Right renal cortex interstitium (tissue), 3 donors: ENCODE measurements at places on chromosomes 3 and 15. TPM values are rescaled to one million over a fixed set of nuclear protein-coding genes. Genes with fewer than 3 reads are reported as not detected.

DNA sequence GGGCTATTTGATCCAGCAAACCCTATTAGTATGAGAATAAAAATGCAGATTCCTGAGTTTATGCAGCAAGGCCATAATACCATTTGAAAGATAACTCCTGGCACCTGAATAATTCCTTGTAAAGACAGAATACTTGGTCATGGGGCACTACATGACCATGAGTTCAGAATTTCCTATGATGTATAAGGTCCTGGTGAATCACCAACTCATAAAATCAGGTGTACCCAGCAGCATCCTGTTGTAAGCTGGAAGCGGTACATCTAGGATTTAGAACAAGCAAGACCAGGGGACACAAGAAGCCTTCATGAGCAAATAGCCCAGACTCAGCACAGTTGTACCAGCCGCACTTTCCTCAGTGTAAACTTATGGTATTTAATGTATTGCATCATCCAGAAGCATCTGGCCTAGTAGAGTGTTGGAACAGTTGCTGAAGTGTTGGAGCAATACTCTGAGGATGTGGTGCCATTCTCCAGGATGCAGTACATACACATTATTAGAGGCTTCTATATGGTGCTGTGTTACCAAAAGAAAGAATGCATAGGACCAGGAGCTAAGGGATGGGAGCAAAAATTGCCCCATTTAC, 233.4 kb downstream of the SQOR start:
- no peak for DNase-seq

DNA sequence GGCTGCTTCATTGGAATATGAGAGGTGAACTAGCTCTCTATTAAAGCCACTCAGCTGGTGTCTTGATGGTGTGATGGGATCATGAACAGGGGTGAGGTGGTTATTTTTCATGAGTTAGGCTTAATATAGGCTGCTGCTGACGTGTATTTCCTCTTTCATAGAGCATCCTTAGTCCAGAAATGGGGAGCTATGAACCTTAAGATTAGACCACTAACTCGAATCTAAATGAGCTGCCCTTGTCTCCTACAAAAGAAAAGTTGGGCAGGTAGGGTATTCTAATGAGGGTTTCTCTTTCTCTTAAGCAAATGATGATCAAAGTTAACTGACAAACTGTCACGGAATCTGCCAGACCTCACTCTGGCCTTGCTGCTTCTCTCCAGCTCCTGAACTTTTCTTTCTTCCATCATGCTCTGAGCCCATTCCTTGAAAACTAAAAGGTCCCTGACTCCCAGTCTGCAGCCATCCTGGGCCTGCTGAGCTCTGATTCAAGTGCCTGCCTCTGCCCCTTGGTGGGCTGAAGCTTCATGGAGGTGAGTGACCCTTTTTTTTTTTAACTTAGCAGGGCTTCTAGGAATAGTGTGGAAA, at the start of gene TRIM69:
TRIM69 (plus strand) TSS at position 348 of the 585 bp plus-strand sequence; CDS start at position 525, 177 bp downstream.
- no peak for DNase-seq

DNA sequence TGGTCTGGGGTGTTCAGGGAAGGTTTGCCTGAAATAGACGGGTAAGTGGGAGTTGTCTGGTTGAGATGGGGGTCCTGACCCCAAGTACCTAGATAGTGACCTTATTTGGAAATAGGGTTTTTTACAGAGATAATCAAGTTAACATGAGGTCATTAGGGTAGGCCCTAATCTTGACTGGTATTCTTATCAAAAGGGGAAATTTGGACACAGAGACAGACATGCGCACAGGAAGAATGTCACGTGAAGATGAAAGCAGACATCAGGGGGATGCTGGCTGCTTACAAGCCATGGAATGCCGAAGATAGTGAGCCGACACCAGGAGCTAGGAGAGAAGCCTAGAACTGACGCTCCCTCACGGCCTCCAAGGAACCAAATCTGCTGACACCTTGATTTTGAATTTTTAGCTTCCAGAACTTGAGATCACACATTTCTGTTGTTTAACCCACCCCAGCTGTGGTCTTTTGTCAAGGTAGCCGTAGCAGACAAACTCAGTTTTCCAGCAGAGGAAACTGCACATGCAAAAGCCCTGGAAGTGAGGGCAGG, 17.1 kb downstream of the BHLHE40 start:
- no peak for DNase-seq

DNA sequence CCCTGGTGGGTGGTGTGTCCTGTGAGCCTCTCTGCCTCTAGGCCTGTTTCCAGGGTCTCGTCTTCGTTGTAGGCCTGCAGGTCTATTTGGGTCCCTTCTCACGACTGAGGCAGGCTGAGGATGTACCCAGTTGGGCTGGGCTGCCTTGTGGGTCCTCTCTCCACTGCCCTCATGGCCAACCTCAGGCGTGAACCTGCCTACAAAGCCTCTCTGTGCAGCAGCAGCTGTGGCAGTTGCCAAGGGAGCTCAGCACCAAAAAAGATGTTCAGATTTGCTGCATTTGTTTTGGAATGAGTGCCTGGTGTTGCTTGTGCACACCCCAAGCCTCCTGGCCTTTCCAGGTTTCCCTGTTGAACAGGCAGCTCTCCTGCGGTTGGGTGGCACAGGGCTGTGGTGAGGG, 13.4 kb downstream of the KLF13 start:
- DNase-seq = no peak

DNA sequence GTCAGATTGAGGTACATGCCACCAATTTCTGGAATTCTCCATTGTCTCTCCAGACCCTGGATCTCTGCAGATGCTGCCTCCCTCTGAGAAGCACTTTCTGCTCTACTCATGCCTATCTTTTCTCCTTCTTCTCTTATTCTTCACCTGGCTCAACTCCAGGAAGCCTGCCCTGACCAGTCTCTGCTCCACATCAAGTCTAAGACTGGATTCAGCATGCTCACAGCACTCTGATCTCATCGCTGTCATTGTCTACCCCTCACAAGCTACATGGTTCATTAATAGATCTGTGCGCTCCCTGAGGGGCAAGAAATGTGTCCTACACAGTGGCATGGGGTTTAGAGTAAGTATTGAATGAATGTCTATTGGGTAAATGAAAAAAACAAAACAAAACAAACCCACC, 38.7 kb downstream of the CCR4 start:
- DNase-seq = no peak

- no peak for DNase-seq
Measured at GRCh38 chr3:76402926-76403325, 617.6 kb upstream of the ZNF717 start.

GRCh38 chr3:172913911-172914655, 163.6 kb downstream of the ECT2 start:
- DNase-seq = no peak

GRCh38 chr3:128143496-128143895, 9.8 kb upstream of the EEFSEC start:
- no peak for DNase-seq

DNA sequence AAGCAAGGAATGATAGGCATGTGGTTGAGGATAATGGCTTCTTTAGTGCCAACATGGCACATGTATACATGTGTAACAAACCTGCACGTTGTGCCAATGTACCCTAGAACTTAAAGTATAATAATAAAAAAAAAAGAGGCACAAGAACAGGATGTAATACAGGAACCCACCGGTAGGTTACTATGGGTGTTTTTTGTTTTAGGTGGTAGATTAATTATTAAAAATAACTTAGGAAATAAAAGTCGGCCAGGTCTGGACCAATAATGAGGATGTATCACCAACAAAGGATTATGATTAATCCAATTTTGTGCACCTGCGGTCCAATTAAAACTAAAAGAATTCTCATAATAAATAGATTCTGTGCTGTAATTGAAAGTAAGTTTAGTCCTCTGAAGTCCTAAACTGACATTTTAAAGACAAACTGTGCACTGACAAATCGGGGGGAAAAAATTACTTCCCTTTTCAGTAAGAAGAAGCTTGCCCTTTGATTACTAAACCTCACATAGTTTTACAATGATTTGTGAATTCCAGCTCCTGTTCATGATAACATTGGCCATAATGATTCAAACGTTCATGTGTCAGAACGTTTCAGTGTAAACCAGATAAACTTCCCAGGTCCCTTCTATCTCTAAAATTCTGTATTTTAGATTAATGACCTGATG, 62.2 kb downstream of the CASR start:
- DNase-seq = no peak

GRCh38 chr3:5059782-5060181, 62.3 kb upstream of the ARL8B start:
- DNase-seq = no peak

GRCh38 chr3:118889691-118890090, 145.0 kb downstream of the IGSF11 start:
- no peak for DNase-seq

Gene SEMA3G
- 27.2 TPM for polyA plus RNA-seq

Gene ADAMTS17
- 1.4 TPM for polyA plus RNA-seq

Gene SPINK8
- polyA plus RNA-seq = not detected
